Mucosa of gallbladder (tissue), 1 donor: ENCODE measurements at places on chromosomes 5 and 9. TPM values are rescaled to one million over a fixed set of nuclear protein-coding genes. Genes with fewer than 3 reads are reported as not detected.

- DNase-seq, result no peak
These were observed 212.9 kb downstream of the MAT2B start for GRCh38 chr5:163718272-163718671.

- no peak for DNase-seq
These were observed 3.9 kb upstream of the MGAT1 start for GRCh38 chr5:180806351-180807011.

DNA sequence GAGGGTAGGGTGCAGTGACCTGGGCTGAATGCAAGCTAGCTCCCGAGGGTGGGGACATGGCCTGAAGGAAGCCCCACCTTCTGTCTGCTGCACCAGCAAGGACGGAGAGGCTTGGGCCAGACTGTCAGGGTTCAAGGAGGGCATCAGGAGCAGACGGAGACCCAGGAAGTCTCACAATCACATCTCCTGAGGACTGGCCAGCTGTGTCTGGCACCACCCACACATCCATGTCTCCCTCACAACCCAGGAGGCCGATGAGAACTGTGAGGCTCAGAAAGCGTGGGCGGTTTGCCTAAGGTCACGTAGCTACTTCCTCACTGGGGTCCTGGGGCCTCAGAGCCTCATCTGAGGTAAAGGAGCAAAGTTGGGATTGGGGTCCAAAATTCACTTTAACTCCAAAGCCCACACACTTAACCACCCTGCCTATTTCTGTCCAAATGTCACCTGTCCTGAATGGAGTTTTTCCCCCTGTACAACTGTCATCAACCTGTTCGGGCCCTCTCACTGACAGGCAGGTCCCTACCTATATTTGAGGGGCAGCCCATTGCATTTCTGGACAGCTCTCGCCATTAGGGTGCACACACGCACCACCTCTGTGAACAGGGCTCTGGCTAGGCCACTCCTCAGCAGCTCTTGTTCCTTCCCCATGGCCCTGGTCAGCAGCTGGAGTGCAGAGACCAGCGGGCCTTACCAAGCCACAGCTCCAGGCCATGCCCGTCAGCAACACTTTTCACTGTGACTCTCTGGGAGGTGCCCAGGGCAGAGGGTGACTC lies 3.4 kb downstream of the IL13 start:
- DNase-seq, result no peak

- no peak for DNase-seq
These were observed 138.8 kb downstream of the TRPM6 start for GRCh38 chr9:74748966-74749365.

- DNase-seq, result peak; percentile 18
These were observed 212.3 kb downstream of the ERCC6L2 start for GRCh38 chr9:96087669-96088299.

- DNase-seq, result no peak
These were observed 40.8 kb downstream of the ADAMTS2 start for GRCh38 chr5:179304466-179304865.

Gene SPINK5
- total RNA-seq, result 5.2 TPM

Gene INSL4
- not detected for total RNA-seq

Gene ANXA2R
- 2.8 TPM for total RNA-seq

Gene ABCA1
- 36.4 TPM for total RNA-seq
